ENCODE measurements at places on chromosomes 7 and 10. TPM values are rescaled to one million over a fixed set of nuclear protein-coding genes. Genes with fewer than 3 reads are reported as not detected.

FAM131B gene
- total RNA-seq = 1.0 TPM

TCERG1L gene
- total RNA-seq = not detected

DYNC1I1 gene
- 0.34 TPM for total RNA-seq

NSUN6 gene
- total RNA-seq = 7.1 TPM

ASZ1 gene
- total RNA-seq = not detected

ANXA8 gene
- not detected for total RNA-seq

EN2 gene
- total RNA-seq = not detected

CC2D2B gene
- total RNA-seq = not detected

ZC3HAV1 gene
- 22.0 TPM for total RNA-seq

ADIRF gene
- 21.7 TPM for total RNA-seq

PRSS37 gene
- total RNA-seq = not detected

SPDYE2 gene
- total RNA-seq = not detected

NUTM2A gene
- total RNA-seq = 1.5 TPM

CRTAC1 gene
- not detected for total RNA-seq

GPR26 gene
- not detected for total RNA-seq

HTR7 gene
- total RNA-seq = 2.1 TPM

ZNF3 gene
- 15.8 TPM for total RNA-seq

ICA1 gene
- total RNA-seq = 1.0 TPM

SP4 gene
- 4.2 TPM for total RNA-seq

NPM3 gene
- total RNA-seq = 131 TPM

ENKUR gene
- not detected for total RNA-seq

CPA2 gene
- total RNA-seq = not detected

CTAGE6 gene
- total RNA-seq = not detected

POM121C gene
- 4.9 TPM for total RNA-seq

CCDC186 gene
- total RNA-seq = 4.0 TPM

MRC1 gene
- total RNA-seq = not detected

PPA1 gene
- 167 TPM for total RNA-seq

SPAM1 gene
- not detected for total RNA-seq

ZFAND2A gene
- total RNA-seq = 16.0 TPM
